ENCODE measurements at places on chromosomes 6 and 20.

GRCh38 chr6:50791900-50792508 lies 26.7 kb upstream of the TFAP2B start:
- DNase-seq: peak; percentile 57

GRCh38 chr6:21523652-21524051 lies 69.9 kb upstream of the SOX4 start:
- DNase-seq: no peak

DNA sequence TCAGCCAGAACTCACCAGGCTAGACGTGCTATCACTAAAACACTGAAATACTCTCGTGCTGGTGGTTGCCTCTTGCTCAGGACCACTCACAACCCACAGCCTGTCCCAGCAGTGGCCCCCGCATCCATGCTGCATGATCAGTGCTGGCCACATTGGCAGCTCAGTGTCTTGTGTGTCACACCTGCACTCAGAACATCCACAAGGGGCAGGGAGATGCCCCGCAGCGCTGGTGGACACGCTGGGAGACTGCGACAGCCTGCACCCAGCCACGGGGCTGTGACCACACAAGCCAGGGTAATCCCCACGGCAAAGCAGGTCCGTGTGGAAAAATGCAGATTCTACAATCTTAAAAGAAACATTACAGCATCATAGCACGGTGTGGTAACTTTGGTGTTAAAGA lies 23.9 kb upstream of the APMAP start:
- DNase-seq: no peak

- DNase-seq: no peak
Observed at GRCh38 chr6:75386050-75386770, 101.6 kb upstream of the TMEM30A start.

- peak; percentile 6 for DNase-seq
Observed at GRCh38 chr6:131167773-131168172, 32.5 kb downstream of the AKAP7 start.

DNA sequence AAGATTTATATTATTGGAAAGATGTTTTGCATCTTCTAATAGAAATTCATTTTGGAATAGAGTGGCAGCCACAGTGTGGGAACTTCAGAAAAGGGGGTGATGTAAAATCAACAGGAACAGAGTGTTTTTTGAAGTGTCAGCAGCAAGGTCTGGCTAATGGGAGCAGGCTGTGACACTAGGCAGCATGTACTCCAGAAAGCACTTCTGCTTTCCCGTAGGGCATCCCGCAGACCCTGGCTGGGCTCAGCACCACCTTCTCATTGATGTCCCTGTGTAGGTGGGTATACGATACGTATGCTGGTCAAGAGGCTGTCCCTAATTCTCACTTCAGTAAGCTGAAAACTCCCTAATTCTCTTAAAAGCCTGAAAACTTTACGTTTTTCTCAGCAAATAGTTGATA lies 74.7 kb downstream of the EYA4 start:
- DNase-seq: no peak

GRCh38 chr6:35895560-35895959 lies 25.3 kb downstream of the SRPK1 start:
- no peak for DNase-seq

- no peak for DNase-seq
Observed at GRCh38 chr6:116057766-116058165, 2.9 kb downstream of the FRK start.

GRCh38 chr20:2768632-2769015 lies 31.8 kb downstream of the CPXM1 start:
- no peak for DNase-seq

DNA sequence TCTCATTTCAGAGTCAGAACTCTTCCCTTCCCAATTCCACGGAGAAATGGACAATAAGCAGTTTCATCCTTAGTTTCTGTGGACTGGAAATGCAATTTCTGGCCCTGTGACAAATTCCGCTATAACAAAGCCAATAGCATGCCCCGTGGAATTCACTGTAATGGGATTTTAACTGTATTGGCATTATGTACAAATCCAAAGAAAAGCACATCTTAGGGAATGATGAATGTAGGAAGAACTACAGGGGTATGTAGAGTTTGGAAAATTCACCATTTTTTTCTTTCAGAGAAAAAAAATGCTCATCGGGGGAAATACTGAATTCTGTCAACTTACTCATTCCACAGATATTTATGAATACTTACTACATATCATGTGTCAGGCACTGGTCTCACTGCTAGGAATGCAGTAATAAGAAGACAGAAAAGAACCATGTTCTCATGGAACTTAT lies 43.5 kb downstream of the KIF6 start:
- DNase-seq: no peak

GRCh38 chr20:56566621-56567020 lies 33.6 kb downstream of the FAM209B start:
- no peak for DNase-seq

- DNase-seq: no peak
Observed at GRCh38 chr20:2363587-2363986, 17.1 kb upstream of the TGM6 start.

DNA sequence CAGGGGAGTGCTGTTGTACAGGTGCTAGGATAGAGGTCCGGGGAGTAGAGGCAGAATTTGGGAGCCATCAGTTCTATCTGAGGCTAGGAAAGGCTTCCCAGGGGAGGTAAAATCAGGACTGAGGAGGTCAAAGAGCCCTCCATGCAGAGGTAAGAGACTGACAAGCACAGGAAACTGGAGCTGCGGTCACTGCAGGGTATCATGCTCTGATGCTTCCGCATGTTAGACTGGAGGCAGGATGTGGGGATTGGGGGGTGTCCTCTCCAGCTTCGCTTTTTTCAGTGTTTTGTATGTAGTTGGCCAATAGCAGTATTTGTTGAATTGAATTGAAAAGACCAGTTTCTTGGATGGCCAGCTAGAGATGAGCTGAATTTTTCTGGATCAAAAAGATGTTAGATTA lies 87.8 kb downstream of the SLC22A3 start:
- DNase-seq: no peak

GRCh38 chr6:89862698-89863097 lies 31.6 kb upstream of the GJA10 start:
- DNase-seq: no peak

DNA sequence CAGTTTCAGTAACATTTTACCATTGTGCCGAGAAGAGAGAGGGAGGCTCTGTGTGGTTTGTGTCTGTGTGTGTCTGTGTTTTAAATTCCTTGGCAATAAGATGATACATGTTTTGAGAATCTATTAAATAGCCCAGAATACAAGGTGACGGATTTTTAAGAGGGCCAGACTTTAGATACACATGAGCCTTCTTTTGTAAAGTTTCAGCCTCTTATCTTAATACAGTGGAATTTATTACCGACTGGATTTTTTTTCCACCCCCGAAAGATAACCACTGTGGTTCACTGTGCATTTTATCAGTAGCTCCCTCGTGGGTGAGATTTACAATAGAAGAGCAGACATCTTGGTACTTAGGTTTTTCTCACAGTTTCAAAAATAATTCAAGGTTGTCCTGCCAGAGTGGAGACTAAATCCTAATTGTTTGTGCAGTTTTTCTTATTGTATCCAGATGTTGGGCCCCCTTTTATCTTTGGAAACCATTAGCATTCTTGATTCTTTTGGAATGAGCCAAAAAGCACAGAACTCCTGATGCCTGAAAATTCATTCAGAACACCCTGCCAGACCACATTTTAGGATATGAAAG lies 49.9 kb downstream of the STK4 start:
- no peak for DNase-seq

GRCh38 chr20:22746957-22747356 lies 162.6 kb upstream of the FOXA2 start:
- no peak for DNase-seq

DNA sequence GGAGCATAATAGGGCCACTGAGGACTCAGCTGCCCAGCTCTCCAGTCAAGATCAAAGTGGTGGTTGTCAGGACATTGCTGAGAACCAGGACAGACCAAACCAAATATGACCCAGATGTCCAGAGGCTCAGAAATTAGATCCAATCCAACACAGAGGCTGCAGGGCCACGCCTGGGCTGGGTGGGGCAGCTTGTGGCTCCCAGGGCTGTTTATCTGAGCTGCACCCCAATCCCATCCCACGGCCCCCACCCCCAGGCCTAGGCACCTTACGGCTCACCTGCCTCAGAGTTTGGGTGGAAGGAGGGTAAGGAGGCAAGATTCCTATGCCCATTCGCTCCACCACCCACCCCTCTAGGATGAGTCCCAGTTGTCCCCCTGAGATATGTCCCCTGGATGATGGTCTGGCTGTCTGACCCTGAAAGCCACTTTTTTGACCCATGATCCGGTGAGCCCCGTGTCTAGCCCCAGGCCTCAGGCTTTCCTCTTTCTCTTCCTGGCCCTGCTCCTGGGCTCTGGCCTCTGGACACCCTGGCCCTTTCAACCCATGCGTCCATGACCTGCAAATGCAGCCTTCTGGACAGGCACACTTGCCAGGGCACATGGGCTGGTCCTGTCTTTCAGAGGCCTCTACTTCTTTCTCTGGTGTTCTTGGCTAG lies 40.0 kb downstream of the CPXM1 start:
- no peak for DNase-seq

- DNase-seq: peak; percentile 70
Observed at GRCh38 chr6:144346719-144347447, 61.7 kb downstream of the UTRN start.

- DNase-seq: no peak
Observed at GRCh38 chr6:39341937-39342336, 19.4 kb upstream of the KCNK16 start.

GRCh38 chr6:74609871-74610270 lies 596.0 kb downstream of the COL12A1 start:
- DNase-seq: no peak
